Activated CD4-positive, alpha-beta T cell treated with anti-CD3 and anti-CD28 coated beads, Interleukin-2, amount 50 U/mL, for 4 hours (primary cell): ENCODE measurements at places on chromosomes 4 and X.

- DNase-seq, result no peak
These were observed 73.3 kb upstream of the PPP3CA start for GRCh38 chr4:101420661-101421060.

DNA sequence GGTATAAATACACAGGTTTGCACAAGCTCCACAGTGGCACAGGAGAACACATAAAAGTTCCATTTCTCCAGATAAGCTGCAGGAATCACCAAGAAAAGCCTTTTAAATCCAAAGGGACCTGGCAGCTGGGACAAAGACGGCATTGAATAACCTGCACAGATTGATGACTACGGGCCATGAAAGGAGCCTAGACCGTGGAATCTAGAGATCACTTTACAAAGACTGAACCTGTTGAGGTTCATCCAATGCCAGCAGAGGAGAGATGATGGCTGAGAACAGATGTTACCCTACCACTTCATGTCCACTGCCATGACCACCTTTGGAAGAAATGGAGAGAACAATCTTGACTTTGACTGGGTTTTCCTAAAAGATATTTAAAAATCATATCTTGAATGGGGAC lies 88.7 kb downstream of the PRSS12 start:
- no peak for DNase-seq

DNA sequence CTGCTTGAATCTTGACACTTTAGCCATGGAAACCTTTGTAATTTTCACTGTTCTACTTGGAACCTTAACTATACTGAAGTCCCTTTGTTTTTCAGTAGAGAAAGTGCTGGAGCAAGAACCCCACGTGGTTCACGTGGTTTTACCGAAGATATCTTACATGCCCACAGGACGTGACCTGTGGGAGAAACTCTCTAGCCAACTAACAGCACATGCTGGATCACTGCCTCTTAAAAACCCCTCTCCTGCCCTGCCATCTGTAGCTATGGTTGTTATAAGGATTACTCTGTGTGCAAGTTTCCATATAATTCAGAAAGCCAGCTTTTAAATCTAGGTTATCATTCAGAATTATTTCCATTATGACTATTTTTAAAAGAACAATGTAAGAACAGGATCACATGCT lies 30.2 kb downstream of the SPANXD start:
- no peak for DNase-seq

DNA sequence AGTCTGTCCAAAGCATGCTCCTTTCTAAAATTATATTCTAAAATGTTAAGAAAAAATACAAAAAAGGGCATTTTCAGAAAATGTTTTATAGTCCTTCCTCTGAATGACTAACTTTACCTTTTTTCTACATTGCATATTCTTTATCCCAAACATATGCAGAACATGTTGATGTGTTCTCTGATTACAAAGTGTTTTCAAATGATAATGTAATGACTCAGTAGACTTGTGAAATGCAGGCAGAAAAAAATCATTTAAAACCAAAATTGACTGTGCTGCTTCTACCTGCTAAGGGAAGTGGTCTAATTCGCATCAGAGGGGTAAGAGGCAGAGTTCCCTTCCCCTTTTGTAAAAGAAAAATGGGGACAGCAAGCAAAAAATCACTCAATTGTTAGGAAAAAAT lies 22.7 kb upstream of the YTHDC1 start:
- DNase-seq, result no peak

DNA sequence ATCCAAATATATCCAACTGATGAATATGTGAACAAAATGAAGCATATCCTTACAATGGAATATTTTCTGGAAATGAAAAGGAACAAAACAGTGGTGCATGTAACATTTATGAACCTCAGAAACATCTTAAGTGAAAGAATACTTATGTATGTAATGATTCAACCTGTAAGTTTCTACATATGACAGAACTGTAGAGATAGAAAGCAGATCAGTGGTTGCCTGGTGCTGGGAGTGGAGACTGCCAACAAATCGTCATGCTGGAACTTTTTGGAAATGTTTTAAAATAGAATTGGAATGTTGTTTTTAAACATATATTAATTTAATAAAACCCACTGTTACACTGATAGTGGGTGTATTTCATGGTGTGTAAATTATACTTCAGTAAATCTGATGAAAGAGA lies 667.5 kb downstream of the RAPGEF2 start:
- DNase-seq, result no peak

DNA sequence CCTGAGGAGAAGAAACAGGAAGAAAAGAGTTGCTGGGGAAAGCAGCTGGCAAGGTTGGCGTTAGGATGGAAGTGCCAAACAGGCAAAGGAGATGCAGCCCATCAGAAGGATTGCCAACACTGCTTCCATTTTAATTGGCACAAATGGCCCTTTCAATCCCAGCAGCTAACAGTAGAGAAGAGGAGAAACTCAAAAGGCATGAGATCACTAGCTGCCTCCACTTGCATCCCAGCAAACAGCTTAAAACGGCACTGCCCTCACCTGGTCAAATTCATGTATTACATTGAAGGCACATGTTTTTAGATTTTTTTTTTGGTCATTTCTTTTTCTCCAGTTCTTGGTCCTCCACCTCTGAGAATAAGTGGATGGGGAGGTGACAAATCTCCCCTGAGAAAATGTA lies 14.9 kb upstream of the LOC101059915 start:
- peak; percentile 39 for DNase-seq

DNA sequence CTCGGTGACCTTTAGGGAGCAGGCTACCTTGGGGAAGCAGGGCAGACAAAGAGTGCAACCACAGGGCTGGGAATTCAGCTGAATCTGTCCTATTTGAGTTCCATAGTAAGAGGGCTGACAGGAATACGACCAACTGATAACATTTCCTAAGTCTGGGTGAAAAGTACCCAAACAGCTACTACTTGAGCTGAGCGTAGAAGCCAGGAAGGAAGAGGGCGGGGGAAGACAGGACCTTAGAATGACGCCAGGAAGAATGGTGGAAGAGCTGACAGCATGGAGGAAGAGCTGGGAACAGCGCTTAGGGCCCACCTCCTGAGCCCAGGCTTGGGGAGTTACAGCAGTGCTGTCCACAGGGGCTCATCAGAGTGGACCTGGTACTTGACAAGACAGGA lies 14.4 kb downstream of the MECP2 start:
- no peak for DNase-seq

GRCh38 chrX:130184857-130185256 lies 13.1 kb downstream of the RAB33A start:
- DNase-seq, result no peak

- no peak for DNase-seq
These were observed 1076.9 kb downstream of the ARAP2 start for GRCh38 chr4:35167385-35167784.

GRCh38 chrX:76279007-76279406 lies 106.1 kb downstream of the PBDC1 start:
- DNase-seq, result peak; percentile 39

GRCh38 chrX:121579016-121579760 lies 531.8 kb downstream of the GLUD2 start:
- DNase-seq, result no peak

- no peak for DNase-seq
These were observed 15.0 kb downstream of the TLR7 start for GRCh38 chrX:12881914-12882313.

DNA sequence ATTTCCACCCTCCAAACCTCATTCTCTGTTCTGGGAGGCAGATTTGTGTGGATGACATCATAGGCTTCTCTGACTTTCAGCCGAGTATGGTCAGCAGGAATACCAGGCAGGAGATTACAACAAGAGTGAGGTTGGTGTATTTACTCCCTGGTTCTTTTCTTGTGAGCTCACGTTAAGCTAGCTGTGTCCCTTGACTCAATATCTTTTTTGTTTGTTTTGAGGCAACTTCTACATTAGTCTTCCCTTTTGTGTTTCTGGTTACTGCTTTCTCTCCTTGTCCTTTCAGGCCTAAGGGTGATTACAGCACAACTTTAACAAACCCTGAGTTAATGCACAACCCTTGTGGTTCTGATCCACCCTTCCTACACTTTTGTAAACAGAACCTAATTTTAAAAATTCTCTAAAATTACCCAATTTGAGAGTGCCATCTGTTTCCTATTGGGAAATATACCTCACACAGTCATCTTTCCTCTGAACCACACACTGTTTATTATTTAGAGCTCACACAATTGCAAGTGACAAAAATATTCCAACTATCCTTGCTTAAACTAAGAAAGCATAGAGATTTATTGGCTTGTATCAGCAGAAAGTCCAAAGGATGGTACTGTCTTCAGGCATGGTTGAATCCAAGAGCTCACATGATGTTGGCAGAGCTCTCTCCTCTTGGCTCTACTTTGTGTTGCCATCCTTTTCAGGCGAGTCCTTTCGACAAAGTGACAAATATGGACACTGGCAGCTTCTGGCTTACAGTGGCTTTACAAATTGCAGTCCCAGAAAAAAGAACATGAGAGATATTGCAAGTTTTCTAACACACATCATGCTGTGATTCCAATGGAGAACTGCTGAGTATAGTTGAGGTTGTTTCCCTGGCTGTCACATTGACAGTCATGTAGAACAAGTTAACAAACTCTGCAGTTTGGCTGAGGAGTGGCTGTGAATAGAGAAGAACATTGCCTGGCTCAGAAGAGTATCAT lies 150.5 kb upstream of the DDIT4L start:
- no peak for DNase-seq

GRCh38 chr4:16508968-16509367 lies 282.7 kb upstream of the TAPT1 start:
- no peak for DNase-seq

- no peak for DNase-seq
These were observed 58.2 kb downstream of the CD38 start for GRCh38 chr4:15836362-15836761.

GRCh38 chr4:38939165-38939564 lies 71.6 kb downstream of the FAM114A1 start:
- DNase-seq, result no peak

GRCh38 chrX:2767631-2768455 lies 16.0 kb downstream of the XG start:
- DNase-seq, result no peak
